ENCODE measurements at places on chromosomes 1 and 21.

GRCh38 chr1:166089804-166090203, 77.0 kb downstream of the FAM78B start:
- H3K27ac ChIP-seq: no peak overlapping the region
- DNase-seq: no peak
- no peaks in the 10 kb centered on the region for H3K36me3 ChIP-seq
- H3K27me3 ChIP-seq: no peaks in the 10 kb centered on the region

GRCh38 chr1:118294875-118295642, 110.0 kb upstream of the SPAG17 start:
- no peak for DNase-seq
- no peaks in the 10 kb centered on the region for H3K36me3 ChIP-seq
- no peak overlapping the region for H3K4me3 ChIP-seq
- no peaks in the 10 kb centered on the region for H3K27me3 ChIP-seq
- no peak overlapping the region for H3K27ac ChIP-seq
- no peaks in the 10 kb centered on the region for H3K4me1 ChIP-seq

DNA sequence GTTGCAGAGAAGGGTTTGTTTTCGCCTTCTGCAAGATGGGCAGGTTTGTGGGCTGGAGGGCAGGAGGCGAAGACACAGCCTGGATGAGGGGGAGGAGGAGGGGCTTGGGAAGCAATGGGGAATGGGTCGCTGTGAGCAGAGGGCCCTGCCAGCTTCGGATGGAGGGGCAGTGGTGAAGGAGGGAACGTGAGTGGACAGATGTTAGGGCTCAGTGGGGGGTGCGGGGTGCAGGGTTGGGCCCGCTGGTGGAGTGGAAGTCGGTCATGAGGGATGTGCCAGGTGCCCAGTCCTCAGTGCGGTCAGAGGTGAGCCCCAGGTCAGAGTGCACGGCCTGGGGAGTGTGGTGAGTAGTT, 55.5 kb upstream of the ABCG1 start:
- DNase-seq: peak; percentile 8
- H3K4me3 ChIP-seq: no peak overlapping the region
- H3K27me3 ChIP-seq: peaks cover 5% of the 10 kb centered on the region
- peaks cover 16% of the 10 kb centered on the region for H3K4me1 ChIP-seq

DNA sequence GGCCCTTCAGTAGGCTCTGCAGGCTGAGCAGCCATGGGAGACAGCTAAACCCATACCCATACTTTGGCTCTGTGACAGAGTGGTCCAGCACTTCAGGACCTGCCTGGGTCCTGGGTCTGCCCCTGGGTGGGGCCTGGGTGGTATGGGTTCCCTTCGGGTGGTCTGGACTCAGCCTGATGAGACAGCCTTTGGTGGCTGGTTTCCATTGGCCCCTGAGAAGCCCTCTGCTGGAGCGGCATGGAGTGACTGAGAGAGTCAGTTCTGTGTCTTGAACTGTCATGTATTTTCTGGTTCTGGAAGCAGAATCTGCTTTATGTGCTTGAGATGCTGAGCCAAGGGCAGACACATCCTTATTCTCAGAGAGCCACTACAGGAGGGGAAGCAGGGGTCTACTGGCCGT, 31.3 kb upstream of the KCNA2 start:
- H3K4me1 ChIP-seq: peaks cover 92% of the 10 kb centered on the region
- peaks cover 22% of the 10 kb centered on the region for H3K36me3 ChIP-seq
- H3K27ac ChIP-seq: peak overlapping the region; percentile 48
- no peak for DNase-seq
- no peak overlapping the region for H3K4me3 ChIP-seq

- no peak overlapping the region for H3K4me3 ChIP-seq
- H3K27me3 ChIP-seq: peaks cover 4% of the 10 kb centered on the region
- H3K27ac ChIP-seq: no peak overlapping the region
- H3K36me3 ChIP-seq: no peaks in the 10 kb centered on the region
These were observed 74.0 kb upstream of the EXO1 start for GRCh38 chr1:241773991-241774390.

- no peaks in the 10 kb centered on the region for H3K27me3 ChIP-seq
- peak; percentile 42 for DNase-seq
- H3K27ac ChIP-seq: peak overlapping the region; percentile 97
These were observed 49.1 kb downstream of the ATP2B4 start for GRCh38 chr1:203675596-203676347.

- DNase-seq: no peak
- H3K4me3 ChIP-seq: no peak overlapping the region
- no peak overlapping the region for H3K27ac ChIP-seq
- H3K4me1 ChIP-seq: no peaks in the 10 kb centered on the region
- H3K27me3 ChIP-seq: peaks cover 4% of the 10 kb centered on the region
These were observed 41.8 kb downstream of the FLVCR1 start for GRCh38 chr1:212899845-212900244.

- no peak for DNase-seq
- H3K27ac ChIP-seq: no peak overlapping the region
- no peaks in the 10 kb centered on the region for H3K27me3 ChIP-seq
These were observed 460 bp downstream of the SERPINC1 start for GRCh38 chr1:173916667-173917066.

DNA sequence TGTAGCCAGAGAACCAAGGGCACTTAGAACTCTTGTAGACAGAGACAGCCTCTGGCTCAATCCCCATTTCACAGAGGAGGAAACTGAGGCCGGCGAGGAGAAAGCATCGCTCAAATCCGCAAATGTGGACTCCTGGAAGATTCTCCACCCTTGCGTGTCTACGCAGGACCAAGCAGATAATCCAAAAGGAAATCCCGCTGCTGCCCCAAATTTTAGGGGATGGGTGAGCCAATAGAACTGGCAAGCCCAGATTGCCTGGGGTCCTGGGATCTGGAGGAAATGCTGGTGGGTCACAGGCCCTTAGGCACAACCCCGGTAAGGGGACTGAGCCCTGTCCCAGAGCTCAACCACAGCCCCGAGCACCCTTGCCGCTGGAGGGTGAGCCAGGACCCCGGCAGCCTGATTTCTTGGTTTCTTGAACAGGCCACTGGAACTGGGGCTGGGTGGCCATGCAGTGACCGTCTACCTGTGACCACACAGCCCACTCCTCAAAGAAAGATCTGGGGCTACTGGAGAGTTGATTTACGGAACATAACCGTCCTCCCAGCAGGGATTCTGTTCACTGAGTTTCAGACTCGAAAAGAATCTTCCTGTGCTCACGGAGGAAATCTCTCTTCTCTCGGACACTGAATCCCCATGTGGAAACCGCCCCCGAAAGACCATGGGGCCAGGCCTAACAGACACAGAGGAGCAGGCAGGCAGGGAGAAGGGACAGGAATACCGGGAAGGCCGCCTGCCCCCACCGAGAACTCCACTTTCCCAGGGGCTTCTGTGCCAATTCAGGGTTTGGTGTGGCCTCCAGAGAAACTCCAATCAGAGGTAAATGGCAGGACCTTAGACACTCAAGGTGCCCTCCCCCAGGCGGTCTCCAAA, 238.4 kb downstream of the NPHP4 start:
- no peak for DNase-seq
- no peaks in the 10 kb centered on the region for H3K36me3 ChIP-seq
- H3K27ac ChIP-seq: no peak overlapping the region
- no peaks in the 10 kb centered on the region for H3K4me1 ChIP-seq

DNA sequence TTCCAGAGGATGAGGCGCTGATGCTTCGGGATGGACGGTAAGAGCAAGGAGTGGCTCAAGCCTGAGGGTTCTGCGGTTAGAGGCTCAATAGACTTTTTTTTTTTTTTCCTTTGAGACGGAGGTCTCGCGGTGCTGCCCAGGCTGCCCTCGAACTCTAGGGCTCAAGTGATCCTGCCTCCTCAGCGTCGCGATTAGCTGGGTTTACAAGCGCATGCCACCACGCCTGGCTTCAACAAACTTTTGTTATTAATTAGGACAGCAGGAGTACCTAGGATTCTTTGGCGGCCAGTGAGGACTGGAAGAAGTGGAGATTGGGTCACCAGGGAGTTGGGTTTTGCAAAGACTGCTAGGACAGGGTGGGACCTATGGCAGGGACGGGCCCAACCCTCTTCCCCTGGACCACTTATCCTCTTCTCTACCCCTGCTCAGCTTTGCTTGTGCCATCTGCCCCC, 587 bp downstream of the SCNM1 start:
- H3K27ac ChIP-seq: peak overlapping the region; percentile 83
- peaks cover 55% of the 10 kb centered on the region for H3K4me1 ChIP-seq
- DNase-seq: no peak
- no peaks in the 10 kb centered on the region for H3K27me3 ChIP-seq
- peak overlapping the region; percentile 85 for H3K4me3 ChIP-seq

Measured in activated CD4-positive, alpha-beta memory T cell treated with anti-CD3 and anti-CD28 coated beads, Interleukin-2, amount 10 ng/mL, durations not matched to agents 7 days and 5 days (primary cell).